Peyer's patch (tissue), 4 donors: ENCODE measurements at places on chromosomes 4 and X.
A peak's percentile ranks its signal among the peaks of the same experiment; 100 is the strongest.

GRCh38 chr4:41145571-41146078 is 68.7 kb downstream of the APBB2 start:
- no peaks in the 10 kb centered on the region for H3K36me3 ChIP-seq
- no peak for DNase-seq
- no peak overlapping the region for H3K27ac ChIP-seq
- no peaks in the 10 kb centered on the region for H3K27me3 ChIP-seq
- no peak overlapping the region for H3K4me3 ChIP-seq

- H3K36me3 ChIP-seq = no peaks in the 10 kb centered on the region
- H3K4me3 ChIP-seq = no peak overlapping the region
- H3K27ac ChIP-seq = no peak overlapping the region
- no peaks in the 10 kb centered on the region for H3K27me3 ChIP-seq
- DNase-seq = no peak
Measured at GRCh38 chr4:68310651-68311247, 39.1 kb downstream of the YTHDC1 start.

DNA sequence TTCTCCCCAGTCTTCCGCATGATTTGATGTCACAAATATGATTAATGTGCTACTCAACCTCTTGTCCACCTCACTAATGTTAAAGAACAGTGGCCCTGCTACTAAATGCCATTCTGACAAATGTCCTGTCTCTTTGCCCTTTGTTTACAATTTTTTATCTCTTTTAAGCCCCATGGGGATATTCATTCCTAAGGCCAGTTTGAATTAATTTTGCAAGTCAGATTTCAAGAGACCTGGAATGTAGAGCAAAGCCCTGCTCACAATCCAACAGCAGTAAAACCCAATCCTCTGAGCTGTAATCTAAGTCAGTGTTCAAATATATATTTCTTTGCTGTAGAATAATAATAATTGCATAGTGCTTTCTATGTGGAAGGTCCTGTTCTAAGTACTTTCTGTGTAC is 81.2 kb downstream of the LDB2 start:
- no peaks in the 10 kb centered on the region for H3K4me1 ChIP-seq
- no peak for DNase-seq
- no peaks in the 10 kb centered on the region for H3K27me3 ChIP-seq
- H3K27ac ChIP-seq = no peak overlapping the region
- no peak overlapping the region for H3K4me3 ChIP-seq

- peaks cover 13% of the 10 kb centered on the region for H3K36me3 ChIP-seq
- H3K4me3 ChIP-seq = no peak overlapping the region
- H3K27ac ChIP-seq = no peak overlapping the region
- H3K27me3 ChIP-seq = no peaks in the 10 kb centered on the region
Measured at GRCh38 chr4:139331185-139331584, 28.9 kb upstream of the NDUFC1 start.

- no peak overlapping the region for H3K27ac ChIP-seq
- H3K36me3 ChIP-seq = no peaks in the 10 kb centered on the region
- no peak overlapping the region for H3K4me3 ChIP-seq
- DNase-seq = no peak
- no peaks in the 10 kb centered on the region for H3K4me1 ChIP-seq
- no peaks in the 10 kb centered on the region for H3K27me3 ChIP-seq
Measured at GRCh38 chr4:99468889-99469288, 33.7 kb upstream of the ADH7 start.

- no peak overlapping the region for H3K27ac ChIP-seq
- H3K36me3 ChIP-seq = no peaks in the 10 kb centered on the region
- H3K4me3 ChIP-seq = no peak overlapping the region
- H3K4me1 ChIP-seq = no peaks in the 10 kb centered on the region
- H3K27me3 ChIP-seq = no peaks in the 10 kb centered on the region
Measured at GRCh38 chr4:71269233-71269632, 69.6 kb upstream of the SLC4A4 start.

- H3K4me3 ChIP-seq = no peak overlapping the region
- no peaks in the 10 kb centered on the region for H3K27me3 ChIP-seq
- DNase-seq = no peak
- no peak overlapping the region for H3K27ac ChIP-seq
Measured at GRCh38 chrX:49910344-49910743, 12.1 kb upstream of the CLCN5 start.

GRCh38 chr4:140095694-140096482 is 58.1 kb downstream of the MAML3 start:
- DNase-seq = peak; percentile 35
- no peaks in the 10 kb centered on the region for H3K4me1 ChIP-seq
- peak overlapping the region; percentile 82 for H3K27ac ChIP-seq
- no peaks in the 10 kb centered on the region for H3K27me3 ChIP-seq
- no peaks in the 10 kb centered on the region for H3K36me3 ChIP-seq
- H3K4me3 ChIP-seq = no peak overlapping the region

- no peak overlapping the region for H3K4me3 ChIP-seq
- no peaks in the 10 kb centered on the region for H3K4me1 ChIP-seq
- H3K27me3 ChIP-seq = no peaks in the 10 kb centered on the region
- H3K36me3 ChIP-seq = no peaks in the 10 kb centered on the region
Measured at GRCh38 chr4:40912460-40913184, 162.9 kb downstream of the NSUN7 start.

GRCh38 chrX:5236749-5237148 is 991.9 kb downstream of the NLGN4X start:
- no peaks in the 10 kb centered on the region for H3K36me3 ChIP-seq
- H3K27me3 ChIP-seq = no peaks in the 10 kb centered on the region
- H3K4me1 ChIP-seq = no peaks in the 10 kb centered on the region
- DNase-seq = no peak

DNA sequence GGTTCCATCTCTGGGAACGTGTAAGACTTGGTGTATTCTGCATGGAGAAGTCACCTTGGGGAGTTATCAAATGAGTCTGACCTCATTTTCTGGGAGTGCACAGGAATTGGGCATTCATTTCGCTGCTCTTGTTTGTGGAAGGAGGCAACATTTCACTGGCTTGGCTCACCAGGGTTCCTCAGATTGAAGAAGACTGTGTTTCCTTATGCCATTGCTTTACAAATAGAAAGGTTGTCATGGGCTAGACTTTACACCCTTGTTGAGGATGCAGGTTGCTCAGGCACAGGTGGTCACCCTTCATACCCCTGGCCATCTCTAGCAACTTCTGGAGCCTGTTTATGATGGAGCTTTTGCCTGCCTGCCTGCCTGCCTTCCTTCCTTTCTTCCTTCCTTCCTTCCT is 114.4 kb downstream of the AASDH start:
- peak overlapping the region; percentile 58 for H3K4me3 ChIP-seq
- H3K36me3 ChIP-seq = no peaks in the 10 kb centered on the region
- H3K27me3 ChIP-seq = no peaks in the 10 kb centered on the region
- no peak for DNase-seq
- no peaks in the 10 kb centered on the region for H3K4me1 ChIP-seq

DNA sequence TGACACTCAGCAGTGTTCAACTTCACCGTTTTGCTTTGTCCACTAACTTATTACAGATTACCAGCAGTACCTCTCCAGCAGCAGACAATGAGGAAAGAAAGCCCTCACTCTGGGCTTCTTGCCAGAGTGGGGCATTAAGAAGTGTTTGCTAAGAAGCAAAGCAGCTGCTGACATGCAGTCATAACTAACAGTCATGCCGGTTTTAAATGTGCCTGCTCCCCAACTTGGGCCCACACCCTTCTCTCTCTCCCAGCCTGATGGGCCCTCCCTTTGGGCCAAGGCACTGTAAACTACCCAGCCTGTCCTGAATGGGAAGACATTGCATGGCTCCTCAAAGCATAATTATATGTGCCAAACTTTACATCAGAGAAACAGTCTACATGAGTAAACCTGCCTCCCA is 54.6 kb upstream of the HHIP start:
- H3K27ac ChIP-seq = no peak overlapping the region
- no peaks in the 10 kb centered on the region for H3K36me3 ChIP-seq
- no peaks in the 10 kb centered on the region for H3K4me1 ChIP-seq
- H3K27me3 ChIP-seq = no peaks in the 10 kb centered on the region
- no peak overlapping the region for H3K4me3 ChIP-seq

DNA sequence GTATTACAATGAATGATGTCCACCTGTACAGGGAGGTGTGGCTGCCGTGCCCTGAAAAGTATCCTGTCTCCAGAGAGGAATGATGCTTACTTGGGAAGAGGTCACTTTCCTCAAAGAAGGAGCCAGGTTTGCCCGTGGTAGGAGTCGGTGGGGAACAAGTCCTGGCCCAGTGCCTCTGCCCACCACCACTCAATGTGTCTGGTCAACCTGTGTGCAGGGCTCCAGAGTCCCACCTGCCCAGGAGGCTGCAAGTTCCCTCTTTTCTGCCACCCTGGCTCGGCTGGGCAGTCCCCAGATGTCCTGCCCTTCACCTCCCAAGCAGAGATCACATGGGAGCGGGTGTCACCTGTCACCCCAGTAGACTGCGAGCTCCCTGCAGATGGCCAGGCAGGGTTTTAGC is 75.4 kb upstream of the C4orf50 start:
- no peak overlapping the region for H3K27ac ChIP-seq
- no peaks in the 10 kb centered on the region for H3K4me1 ChIP-seq
- no peak overlapping the region for H3K4me3 ChIP-seq
- DNase-seq = no peak
- H3K27me3 ChIP-seq = no peaks in the 10 kb centered on the region

- peak overlapping the region; percentile 37 for H3K4me3 ChIP-seq
- no peaks in the 10 kb centered on the region for H3K36me3 ChIP-seq
- no peaks in the 10 kb centered on the region for H3K27me3 ChIP-seq
- no peak overlapping the region for H3K27ac ChIP-seq
Measured at GRCh38 chr4:180059216-180059881, 2183.9 kb upstream of the TENM3 start.

DNA sequence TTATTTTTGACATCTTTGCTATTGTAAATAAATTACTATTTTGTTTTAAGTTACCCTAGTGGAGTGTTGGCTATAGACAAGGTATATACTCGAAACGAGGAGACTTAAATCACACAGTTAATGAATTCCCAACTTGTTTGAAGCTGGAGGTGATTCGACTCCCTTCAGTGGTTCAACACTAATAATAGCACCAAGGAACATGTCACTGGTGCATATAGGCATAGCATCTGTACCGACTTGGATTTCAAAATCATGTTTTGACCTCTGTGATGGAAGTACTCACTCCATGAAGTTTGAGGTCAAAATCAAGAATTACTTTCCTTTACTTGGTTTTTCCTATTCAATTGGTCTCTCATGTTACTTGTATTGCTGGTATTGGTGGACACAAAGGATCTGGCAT is 66.5 kb downstream of the ZFX start:
- no peak overlapping the region for H3K27ac ChIP-seq
- H3K27me3 ChIP-seq = no peaks in the 10 kb centered on the region
- no peak overlapping the region for H3K4me3 ChIP-seq
- H3K4me1 ChIP-seq = no peaks in the 10 kb centered on the region
- DNase-seq = no peak

- no peaks in the 10 kb centered on the region for H3K27me3 ChIP-seq
- no peaks in the 10 kb centered on the region for H3K36me3 ChIP-seq
- peak; percentile 47 for DNase-seq
- H3K27ac ChIP-seq = peak overlapping the region; percentile 62
- peak overlapping the region; percentile 59 for H3K4me3 ChIP-seq
- H3K4me1 ChIP-seq = peaks cover 14% of the 10 kb centered on the region
Measured at GRCh38 chrX:74419864-74420195, 1.5 kb upstream of the SLC16A2 start.

- DNase-seq = no peak
- H3K27me3 ChIP-seq = no peaks in the 10 kb centered on the region
- H3K36me3 ChIP-seq = no peaks in the 10 kb centered on the region
- no peaks in the 10 kb centered on the region for H3K4me1 ChIP-seq
- no peak overlapping the region for H3K4me3 ChIP-seq
- no peak overlapping the region for H3K27ac ChIP-seq
Measured at GRCh38 chr4:65791812-65792308, 121.6 kb upstream of the EPHA5 start.

- no peaks in the 10 kb centered on the region for H3K4me1 ChIP-seq
- H3K27ac ChIP-seq = no peak overlapping the region
- peaks cover 34% of the 10 kb centered on the region for H3K27me3 ChIP-seq
- H3K36me3 ChIP-seq = no peaks in the 10 kb centered on the region
Measured at GRCh38 chr4:174217273-174218126, 66.0 kb downstream of the FBXO8 start.

DNA sequence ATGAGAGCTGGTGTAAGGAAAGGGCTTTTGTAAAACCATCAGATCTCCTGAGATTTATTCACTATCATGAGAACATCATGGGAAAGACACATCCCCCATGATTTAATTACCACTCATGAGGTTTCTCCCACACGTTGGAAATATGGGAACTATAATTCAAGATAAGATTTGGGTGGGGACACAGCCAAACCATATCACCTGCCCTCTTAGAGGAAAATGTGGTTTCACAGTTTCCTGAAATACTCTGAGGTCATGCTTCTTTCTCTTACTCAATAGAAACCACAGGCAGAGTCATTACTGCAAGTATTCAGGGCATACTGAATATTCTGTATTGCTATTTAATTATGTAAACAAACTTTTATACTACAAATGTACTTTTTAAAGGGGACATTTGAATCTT is 1453.3 kb downstream of the PCDH18 start:
- H3K27ac ChIP-seq = no peak overlapping the region
- H3K4me1 ChIP-seq = no peaks in the 10 kb centered on the region
- no peak overlapping the region for H3K4me3 ChIP-seq

DNA sequence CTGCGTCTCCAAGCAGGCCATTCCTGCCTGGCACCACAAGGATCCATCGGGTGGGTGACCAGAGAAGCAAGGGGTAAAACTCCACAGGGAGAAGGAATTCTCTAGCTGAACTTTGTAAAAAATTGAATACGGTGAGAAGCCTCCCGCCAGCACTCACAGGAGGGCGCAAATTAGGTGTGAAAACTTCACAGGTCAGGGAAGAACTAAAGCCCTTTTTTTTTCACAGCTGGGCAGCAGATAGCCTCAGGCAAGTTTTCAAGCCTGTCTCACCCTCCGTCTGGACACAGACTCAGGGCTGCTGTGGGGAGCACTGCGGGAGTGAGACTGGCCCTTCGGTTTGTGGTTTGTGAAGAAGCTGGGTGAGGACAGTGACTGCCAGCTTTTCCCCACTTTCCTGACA is 224.1 kb upstream of the FGF16 start:
- no peak overlapping the region for H3K4me3 ChIP-seq
- no peaks in the 10 kb centered on the region for H3K36me3 ChIP-seq
- no peaks in the 10 kb centered on the region for H3K4me1 ChIP-seq
- no peaks in the 10 kb centered on the region for H3K27me3 ChIP-seq

- no peak for DNase-seq
- H3K27ac ChIP-seq = no peak overlapping the region
- H3K27me3 ChIP-seq = no peaks in the 10 kb centered on the region
- H3K4me1 ChIP-seq = no peaks in the 10 kb centered on the region
Measured at GRCh38 chrX:40247848-40248622, 150.3 kb upstream of the BCOR start.

DNA sequence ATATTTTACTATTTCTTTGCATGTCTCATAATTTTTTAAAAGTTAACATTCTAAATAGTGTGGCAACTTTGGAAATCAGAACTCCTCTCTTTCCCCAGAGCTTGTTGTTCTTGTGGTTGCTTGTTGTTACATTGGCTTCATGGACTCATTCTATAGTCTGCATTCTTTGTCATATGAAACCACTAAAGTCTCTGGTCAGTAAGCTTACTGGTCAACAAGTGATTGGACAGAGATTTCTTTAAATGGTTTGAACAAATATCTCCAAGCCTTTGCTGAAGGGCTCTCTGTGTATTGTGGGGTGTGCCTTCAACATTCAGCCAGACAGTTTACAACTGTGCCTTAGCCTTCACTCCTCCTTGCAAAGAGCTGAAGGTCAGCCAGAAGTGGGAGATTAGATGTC is 147.2 kb downstream of the OPHN1 start:
- DNase-seq = no peak
- H3K4me3 ChIP-seq = no peak overlapping the region
- no peaks in the 10 kb centered on the region for H3K36me3 ChIP-seq
- H3K27ac ChIP-seq = no peak overlapping the region

GRCh38 chr4:30950737-30951136 is 230.6 kb downstream of the PCDH7 start:
- DNase-seq = no peak
- no peak overlapping the region for H3K27ac ChIP-seq
- H3K4me3 ChIP-seq = no peak overlapping the region
- no peaks in the 10 kb centered on the region for H3K27me3 ChIP-seq
- no peaks in the 10 kb centered on the region for H3K36me3 ChIP-seq
